HT-29 (cell line): ENCODE measurements at places on chromosomes 1 and 21. TPM values are rescaled to one million over a fixed set of nuclear protein-coding genes. Genes with fewer than 3 reads are reported as not detected.

DNA sequence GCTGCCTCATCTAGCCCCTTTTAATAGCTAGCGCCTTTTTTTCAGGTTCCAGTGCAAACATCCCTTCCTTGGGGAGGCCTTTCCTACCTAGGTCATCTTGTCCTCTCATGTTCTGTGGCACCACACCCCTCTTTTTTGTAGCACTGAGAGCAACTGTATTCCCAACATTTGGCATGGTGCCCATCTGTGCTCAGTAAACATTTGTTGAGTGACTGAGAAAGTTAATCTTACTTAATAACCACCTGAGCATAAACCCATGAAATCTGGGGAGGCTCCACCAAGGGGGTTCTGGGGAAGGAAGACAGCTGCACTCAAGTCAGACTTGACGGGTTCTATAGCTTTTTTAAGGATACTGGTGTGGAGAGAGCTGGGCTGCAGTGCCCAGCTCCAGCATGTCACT, 90.0 kb downstream of the NOS1AP start:
- peak; percentile 58 for DNase-seq

- no peak for DNase-seq
Measured at GRCh38 chr1:55127827-55128343, 87.3 kb downstream of the USP24 start.

The CCDC24 gene
- 8.8 and 9.2 TPM in 2 replicates for total RNA-seq

The SH2D1B gene
- not detected in 2 replicates for total RNA-seq

The KRTAP7-1 gene
- not detected in 2 replicates for total RNA-seq

The RHD gene
- total RNA-seq = 0.66 TPM in 1 of 2 replicates, not detected in the other

- no peak for DNase-seq
Measured at GRCh38 chr1:160778976-160779375, 17.0 kb upstream of the LY9 start.

DNA sequence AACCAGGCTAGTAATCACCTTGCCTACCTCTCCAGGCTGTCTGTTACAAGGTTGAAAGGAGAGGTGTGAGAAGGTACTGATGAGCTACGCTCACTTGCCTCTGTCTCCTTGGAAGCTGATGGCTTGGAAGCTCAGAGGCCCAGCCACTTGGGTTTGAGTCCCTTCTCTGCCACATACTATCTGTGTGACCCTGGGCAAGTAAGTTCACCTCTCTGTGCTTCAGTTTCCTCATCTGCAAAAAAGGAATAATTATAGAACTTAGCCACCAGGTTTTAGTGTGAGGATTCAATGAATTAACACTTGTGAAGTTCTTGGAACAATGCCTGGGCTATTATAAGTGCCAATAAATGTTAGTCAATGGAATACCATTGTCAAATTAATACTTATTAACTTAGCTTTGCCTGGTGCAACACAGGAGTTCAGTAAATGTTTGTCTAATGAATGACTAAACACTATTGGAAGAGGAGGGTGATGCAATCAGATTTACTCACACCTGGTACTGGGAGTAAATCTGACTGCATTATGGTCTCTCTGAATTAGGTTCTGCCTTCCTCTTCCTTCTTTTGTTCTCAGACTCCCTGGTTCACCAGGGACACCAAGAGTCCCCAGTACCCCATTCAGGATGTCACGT, 55.5 kb downstream of the TRABD2B start:
- peak; percentile 73 for DNase-seq

DNA sequence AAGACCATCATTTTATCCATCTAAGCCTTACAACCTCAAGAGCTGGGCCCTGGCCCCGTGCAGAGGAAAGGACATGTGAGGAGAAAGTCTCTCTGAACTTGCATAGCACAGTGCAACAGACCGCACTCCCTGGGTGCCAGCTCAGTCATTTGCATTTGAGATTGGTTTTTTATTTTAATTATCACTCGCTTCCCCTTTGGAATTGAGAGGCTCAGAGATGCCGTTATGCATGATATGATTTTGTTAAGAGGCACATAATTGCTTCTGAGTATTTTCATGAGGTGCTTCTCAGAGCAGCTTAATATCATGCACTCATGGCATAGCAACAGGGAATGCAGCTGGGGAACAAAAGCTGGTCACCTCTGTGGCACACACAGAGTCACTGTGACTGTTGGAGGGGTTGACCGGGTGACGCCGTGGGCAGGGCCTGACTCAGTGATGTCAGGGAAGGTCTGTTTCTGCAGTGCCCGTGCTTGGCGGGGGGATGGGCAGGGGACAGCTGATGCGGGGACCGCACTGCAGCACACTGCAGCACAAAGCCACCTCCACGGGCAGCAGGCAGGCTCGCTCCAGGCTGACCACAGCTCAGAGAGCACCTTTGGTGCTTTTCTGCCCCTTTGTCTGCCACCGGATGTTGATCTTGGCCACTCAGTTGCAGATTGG, 43.2 kb upstream of the VAMP3 start:
- DNase-seq = no peak

The PIK3C2B gene
- 55.3 and 55.4 TPM in 2 replicates for total RNA-seq

The TSPAN1 gene
- total RNA-seq = 162 and 165 TPM in 2 replicates

- peak; percentile 16 for DNase-seq
Measured at GRCh38 chr1:7616076-7616832, 154.8 kb upstream of the VAMP3 start.
